ENCODE measurements at places on chromosomes 16 and 17.

DNA sequence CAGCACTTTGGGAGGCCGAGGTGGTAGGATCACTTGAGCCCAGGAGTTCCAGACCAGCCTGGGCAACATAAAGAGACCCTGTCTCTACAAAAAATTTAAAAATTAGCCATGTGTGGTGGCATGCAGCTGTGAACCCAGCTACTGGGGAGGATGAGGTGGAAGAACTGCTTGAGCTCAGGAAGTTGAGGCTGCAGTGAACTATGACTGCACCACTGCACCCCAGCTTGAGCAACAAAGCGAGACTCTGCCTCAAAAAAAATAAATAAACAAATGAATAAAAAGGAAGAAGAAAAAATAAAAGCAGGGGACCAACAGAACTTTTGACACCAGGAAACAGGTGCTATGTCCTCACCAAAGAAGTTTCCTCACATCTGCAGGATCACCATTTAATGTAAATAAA is 14.2 kb downstream of the TERF2 start:
- no peak for DNase-seq

GRCh38 chr16:88351491-88352101 is 31.2 kb upstream of the ZNF469 start:
- no peak for DNase-seq

DNA sequence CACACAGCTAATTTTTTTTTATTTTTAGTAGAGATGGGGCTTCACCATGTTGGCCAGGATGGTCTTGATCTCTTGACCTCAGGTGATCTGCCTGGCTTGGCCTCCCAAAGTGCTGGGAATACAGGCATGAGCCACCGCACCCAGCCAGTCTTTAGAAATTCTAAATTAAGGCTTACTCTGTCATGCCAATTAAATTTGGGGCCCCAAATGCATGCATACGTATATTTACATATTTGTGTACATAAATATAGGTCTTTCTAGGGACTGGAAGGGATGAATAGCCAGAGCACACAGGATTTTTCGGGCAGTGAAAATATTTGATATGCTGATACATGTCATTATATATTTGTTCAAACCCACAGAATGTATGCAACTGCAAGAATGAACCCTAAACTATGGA is 105.1 kb downstream of the BCAS3 start:
- DNase-seq = no peak

GRCh38 chr17:66612993-66613392 is 221.9 kb upstream of the CACNG5 start:
- no peak for DNase-seq

DNA sequence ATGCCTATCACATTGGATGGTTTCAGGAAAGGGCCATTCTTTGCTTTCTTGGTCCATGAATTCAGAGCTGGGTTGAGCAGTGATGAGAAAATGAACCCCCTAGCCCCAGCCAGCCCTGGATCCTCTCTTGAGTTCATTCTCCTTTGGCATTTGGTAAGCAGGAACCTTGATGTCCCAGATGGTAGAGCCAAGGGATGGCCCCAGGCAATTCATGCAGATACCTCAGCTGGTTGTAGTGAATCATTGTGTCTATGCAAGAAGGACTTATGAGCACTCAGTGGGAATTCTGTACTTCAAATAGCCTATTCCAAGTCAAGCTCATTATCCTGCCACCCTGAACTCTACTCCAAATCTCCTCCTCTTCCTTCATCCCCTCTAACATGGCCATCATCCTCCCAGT is 412.7 kb downstream of the UTP18 start:
- DNase-seq = no peak

- DNase-seq = no peak
These were observed 22.4 kb downstream of the SOCS3 start for GRCh38 chr17:78337244-78338109.

DNA sequence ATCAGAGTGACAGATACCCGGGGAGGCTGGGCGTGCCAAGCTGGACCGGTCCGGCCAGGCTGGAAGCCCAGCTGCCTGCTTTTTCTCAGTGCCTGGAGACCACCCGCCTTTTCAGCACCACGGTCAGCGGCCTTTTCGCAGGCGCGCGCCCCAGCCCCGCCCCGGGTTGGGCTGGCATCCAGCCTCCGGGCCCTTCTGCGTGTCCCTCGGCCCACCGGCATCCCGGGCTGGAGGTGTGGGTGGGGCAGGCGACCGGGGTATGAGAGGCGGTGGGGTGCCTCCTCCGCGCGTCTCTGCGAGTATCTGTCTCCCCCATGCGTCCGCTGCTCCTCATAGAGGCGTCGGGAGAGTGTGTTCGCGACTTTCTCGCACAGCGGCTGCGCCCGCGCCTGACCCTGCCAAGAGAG is 102.5 kb downstream of the MRM1 start:
- DNase-seq = peak; percentile 56
